Activated T-cell treated with anti-CD3 and anti-CD28 coated beads, Interleukin-2, amount 50 U/mL, for 24 hours (primary cell): ENCODE measurements at places on chromosomes 2 and 18.

GRCh38 chr2:83305758-83306378 is 1153.2 kb downstream of the SUCLG1 start:
- DNase-seq = no peak

GRCh38 chr2:11975373-11975772 is 228.9 kb downstream of the LPIN1 start:
- DNase-seq = no peak

GRCh38 chr18:13589943-13590342 is 136.4 kb downstream of the FAM210A start:
- no peak for DNase-seq

DNA sequence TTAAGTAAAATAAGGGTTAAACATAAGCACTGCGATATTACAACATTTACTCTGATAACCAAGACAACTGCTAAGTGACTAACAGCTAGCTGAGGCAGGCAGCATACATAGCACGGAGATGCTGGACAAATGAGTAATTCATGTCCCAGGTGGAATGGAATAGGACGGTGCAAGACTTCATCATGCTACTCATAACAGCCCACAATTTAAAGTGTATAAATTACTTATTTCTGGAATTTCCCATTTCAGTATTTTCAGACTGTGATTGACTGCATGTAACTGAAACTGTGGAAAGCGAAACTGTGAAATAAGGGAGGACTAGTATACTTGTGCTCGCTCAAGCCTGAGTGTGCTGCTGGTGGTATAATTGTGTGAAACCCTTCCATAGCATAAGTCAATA is 12.9 kb downstream of the IER3IP1 start:
- DNase-seq = no peak

DNA sequence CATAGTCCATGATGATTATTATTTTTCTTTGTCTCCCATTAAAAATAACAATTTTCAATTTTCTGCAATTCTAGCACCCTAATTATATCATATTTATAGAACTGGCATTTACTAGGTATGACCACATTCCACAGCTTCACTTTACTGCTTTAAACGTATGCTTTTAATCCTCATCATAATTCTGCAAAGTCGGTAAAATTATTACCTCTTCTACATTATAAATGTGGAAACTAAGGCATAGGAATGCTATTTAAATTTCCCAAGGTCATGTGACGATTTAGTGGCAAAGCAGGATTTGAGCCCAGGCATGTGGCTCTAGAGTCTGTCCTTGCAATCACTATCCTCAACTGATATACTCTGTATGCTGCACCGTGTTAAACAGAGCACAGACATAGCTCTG is 866.4 kb downstream of the EPHA4 start:
- DNase-seq = no peak

DNA sequence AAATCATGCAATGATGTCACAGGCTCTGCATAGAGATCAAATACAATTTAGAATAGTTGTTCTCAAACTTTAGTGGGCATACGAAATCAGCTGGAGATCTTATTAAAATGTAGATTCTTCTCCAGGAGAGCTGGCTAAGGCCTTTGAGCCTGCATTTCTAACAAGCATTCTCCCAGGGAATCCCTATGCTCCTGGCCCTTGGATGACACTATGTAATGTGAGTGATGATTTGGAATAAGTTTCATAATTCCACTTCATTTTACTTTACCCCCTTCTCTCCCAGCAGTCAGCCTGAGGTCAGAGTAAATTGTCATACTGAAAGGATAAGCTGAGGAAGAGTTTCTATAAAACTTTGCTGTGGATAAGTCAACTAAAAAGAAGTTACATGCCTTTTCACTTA is 189.1 kb downstream of the UBE2E3 start:
- DNase-seq = no peak

DNA sequence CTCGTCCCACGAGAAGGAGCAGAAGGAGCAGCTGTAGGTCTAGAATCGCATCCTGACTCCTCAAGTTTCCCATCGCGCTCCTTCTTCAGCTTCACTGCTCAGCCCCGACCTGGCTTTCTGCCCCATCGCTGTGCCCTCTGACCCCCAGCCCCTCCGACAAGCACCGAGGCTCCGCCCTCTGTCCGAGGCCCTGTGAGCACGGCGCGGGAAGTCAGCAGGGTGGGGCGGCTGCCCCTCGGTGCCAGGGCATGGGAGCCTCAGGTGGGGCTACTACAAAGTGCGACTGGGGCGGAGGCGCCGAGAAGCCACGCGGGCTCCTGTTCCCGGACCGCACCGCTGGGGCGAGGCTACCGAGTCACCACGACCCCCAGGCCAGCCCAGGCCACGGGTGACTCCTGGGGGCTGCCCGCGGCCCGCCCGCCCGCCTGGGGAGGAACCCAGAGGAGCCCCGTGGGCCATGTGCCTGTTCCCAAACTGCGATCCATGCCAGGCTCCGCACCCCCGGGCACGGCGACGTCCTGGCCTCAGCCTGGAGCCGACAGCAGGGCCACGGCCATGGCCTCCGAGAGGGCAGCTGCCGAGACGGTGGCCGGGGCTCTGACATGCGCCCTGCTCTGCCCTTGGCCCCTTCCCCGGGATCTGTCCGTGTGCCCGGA is 36.6 kb upstream of the ID2 start:
- no peak for DNase-seq

DNA sequence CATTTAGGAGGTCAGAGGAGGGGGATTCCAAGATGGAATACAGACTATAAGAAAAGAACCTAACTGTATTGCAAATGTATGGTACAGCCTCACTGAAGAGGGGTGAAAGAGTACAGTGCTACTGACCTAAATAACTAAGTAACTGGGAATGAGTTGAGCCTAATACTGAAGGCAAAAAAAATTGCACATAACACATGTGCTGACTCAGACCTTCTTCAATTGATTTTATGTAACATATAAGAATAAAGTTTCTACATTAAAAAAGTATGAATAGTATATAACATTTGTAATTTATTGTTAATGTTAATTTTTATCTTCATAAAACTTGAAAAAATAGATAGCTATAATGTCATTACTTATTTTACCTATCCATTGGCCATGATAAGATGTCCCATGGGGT is 41.7 kb downstream of the MALT1 start:
- no peak for DNase-seq

DNA sequence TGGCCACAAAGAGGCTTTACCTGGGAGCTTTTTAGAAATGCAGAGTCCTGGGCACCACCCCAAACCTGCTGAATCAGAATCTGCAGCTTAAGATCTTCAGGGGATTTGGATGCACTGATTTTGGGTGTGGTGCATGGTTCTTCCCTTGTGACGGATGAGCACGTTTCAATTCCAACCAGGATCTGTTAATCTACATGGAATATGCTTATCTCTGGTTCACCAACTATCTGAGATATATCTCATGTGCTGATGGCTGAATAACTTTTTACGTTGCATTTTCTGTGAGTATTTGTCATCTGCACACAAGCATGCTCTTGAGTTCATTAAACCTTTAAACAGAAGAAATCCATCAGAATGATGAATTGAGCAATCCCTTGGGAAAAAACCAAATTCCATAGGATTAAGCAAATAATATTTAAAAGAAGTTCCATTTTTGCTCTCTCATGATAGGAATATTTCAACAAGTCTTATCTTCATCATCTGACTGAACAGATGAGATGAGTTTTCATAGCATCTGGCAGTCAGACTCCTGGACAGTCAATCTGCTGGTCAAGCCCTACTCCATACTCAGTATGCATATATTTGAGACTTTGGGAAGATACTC is 120.6 kb downstream of the PLB1 start:
- DNase-seq = no peak

DNA sequence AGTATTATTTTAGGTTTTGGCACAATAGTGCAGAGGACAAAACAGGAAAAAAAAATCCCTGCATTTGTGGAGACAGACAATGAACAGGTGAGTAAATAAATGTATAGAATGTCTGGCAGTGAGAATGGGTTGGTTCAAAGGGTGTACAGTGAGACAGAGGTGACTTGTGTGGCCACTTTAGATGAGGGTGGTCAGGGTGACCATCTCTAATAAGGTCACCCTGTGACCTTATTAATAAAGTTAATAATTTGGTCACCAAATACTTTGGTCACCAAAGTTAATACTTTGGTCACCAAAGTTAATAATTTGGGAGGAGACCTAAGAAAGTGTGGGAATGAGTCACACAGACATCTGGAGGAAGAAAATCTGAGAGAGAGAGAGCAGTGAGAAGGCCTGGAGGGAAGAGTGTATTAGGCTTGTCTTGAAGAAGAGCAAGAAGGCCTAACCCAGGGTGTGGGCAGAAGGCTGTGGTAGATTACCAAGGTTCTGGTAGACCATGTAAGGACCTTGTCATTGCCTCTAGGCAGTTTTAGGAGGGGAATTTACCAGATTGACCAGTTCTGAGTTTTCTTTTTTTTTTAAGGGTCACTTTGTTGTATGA is 1368.4 kb upstream of the CELF4 start:
- no peak for DNase-seq

- DNase-seq = no peak
These were observed 33.0 kb downstream of the EFR3B start for GRCh38 chr2:25074826-25075225.

DNA sequence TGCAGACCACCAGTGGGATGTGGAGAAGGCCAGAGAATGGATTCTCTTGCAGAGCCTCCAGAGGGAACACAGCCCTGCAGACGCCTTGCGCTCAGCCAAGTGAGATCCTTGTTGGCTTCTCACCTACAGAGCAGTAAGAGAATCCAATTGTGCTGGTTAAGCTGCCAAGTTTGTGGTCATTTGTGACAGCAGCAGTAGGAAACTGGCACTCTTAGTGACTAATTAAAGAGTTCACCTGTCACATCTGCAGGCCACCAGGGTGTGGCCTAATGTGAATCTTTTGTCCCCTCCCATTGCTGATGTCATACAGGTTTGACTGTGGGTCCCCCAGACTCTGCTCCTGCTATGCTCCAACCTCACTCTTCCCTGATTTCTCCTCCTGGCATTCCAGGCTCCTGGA is 235.9 kb downstream of the TFCP2L1 start:
- DNase-seq = no peak

DNA sequence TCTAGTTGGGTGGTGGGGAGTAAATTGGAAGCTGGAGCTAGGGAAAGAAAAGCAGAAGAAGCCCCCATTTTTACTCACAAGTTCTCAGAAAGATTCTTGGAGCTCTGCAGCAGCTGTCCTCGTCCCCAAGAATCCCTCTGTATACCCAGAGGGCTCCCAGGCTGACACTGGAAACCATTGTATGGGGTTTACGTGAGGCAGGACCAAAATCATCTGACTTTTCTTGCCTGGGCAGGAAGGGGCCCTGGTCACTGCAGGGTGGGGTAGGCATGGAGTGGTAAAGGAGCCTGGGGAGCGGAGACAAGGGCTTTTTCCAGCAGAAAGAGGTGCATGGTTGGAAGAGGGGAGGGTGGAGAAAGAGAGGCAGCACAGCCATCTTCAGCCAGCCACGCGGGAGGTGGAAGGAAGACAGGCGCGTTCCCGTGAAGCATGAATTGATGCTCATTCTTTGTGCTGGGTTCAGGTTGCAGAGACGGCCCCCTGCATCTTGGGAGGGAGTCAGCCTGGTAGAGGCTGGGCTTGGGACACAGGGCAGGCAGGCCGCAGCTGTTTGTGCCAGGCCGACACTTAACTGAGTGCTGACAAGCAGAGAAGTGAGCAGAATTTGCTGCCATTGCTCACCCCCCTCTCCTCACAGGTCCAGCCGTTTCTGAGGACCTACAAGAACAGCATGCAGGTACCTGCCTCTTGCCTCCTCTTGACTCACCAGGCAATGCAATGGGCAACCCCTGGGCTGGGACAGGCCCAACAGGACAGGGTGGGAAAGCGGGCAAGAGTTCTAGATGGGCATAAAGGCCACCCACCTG is 94.8 kb downstream of the PLB1 start:
- DNase-seq = no peak

GRCh38 chr18:48871391-48872166 is 79.2 kb downstream of the SMAD7 start:
- no peak for DNase-seq

GRCh38 chr2:235320326-235320725 is 173.5 kb upstream of the AGAP1 start:
- no peak for DNase-seq

- DNase-seq = no peak
These were observed 108.5 kb upstream of the RND3 start for GRCh38 chr2:150595803-150596470.

DNA sequence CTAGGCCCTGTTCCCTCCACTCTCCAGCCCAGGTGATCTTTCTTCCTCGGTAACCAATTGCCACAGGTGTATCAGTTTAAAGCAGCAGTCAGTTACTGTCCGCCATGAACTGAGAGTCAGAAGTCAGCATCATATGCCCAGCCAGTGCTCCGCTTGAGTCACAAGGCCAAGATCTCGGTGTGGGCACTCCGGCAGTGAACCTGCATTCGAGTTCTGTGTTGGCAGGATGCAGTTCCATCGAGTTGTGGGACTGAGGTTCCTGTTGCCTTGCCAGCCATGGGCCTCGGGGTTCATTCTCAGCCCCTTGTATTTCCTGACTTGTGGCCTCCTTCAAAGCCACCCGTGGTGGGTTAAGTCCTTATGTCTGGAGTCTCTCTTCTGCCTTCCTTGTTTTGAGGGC is 3.1 kb upstream of the TMEM185B start:
- no peak for DNase-seq

- no peak for DNase-seq
These were observed 833.1 kb upstream of the CRIM1 start for GRCh38 chr2:35522450-35522849.

DNA sequence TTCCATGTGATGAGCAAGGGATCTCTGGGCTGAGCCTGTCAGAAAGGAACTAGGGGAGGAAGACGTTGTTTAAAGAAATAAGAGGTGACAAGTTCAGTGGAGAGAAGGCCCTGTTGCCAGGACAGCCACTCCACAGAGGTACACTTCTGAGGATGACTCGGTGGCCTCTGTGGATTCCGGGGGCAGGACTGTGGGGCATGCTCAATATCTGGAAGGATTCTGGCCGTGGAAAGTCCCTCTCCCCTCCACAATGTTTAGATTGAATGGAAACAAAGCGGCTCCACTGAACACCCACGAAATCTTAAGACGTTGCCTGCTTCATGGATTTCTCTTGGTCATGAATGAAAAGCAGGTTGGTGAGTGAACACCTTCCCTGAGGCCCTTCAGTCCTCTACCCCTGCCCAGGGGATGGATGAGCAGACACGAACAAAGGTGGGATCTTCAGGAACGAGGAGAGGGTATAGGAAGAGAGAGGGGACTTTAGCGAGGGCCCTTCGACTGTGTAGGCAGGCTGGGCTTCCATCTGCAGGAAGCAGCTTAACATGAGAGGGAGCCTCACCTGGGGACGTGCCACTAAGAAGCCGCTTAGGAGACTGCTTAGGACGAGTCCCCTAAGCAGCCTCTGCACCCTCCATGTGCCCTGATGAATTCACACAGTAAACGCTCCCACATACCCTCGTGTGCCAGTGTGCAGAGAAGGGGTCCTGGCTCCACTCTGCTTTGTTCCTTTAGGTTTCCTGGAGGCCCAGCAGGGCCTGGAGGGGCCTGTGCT is 1.9 kb downstream of the NTSR2 start:
- DNase-seq = no peak

GRCh38 chr2:128086244-128086643 is 4.8 kb upstream of the UGGT1 start:
- DNase-seq = no peak
